ENCODE measurements at places on chromosomes 4 and X.

DNA sequence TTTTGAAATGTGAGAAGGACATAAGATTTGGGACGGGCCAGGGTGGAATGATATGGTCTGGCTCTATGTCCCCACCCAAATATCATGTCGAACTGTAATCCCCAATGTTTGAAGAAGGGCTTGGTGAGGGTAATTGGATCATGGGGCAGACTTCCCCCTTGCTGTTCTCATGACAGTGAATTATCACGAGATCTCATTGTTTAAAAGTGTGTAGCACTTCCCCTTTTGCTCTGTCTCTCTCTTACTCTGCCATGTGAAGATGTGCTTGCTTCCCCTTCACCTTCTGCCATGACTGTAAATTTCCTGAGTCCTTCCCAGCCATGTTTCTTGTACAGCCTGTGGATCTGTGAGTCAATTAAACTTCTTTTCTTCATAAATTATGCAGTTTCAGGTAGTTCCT lies 17.5 kb downstream of the MTMR8 start:
- DNase-seq, result no peak

- DNase-seq, result no peak
Measured at GRCh38 chr4:1648962-1649361, 35.2 kb downstream of the FAM53A start.

DNA sequence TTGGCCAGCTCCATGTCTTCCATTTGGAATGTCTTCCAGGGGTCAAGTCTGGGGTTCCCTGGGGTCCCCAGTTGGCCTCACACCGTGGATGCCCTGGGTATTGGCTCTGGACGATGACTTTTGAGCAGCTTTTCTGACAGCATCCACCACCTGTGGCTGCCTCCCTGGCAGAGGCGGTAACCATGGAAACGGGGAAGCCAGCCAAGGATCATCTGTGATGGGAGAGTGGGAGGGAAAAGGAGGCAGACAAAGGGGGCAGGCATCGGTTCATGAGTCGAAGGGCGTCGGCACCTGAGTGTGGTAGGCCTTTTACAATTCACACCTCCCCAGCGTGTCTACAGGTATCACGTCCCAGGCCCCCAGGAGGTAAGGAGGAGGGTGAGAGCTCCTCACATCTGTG lies 152.2 kb downstream of the ASMT start:
- DNase-seq, result no peak

GRCh38 chr4:112029771-112030171 lies 115.5 kb upstream of the FAM241A start:
- no peak for DNase-seq

DNA sequence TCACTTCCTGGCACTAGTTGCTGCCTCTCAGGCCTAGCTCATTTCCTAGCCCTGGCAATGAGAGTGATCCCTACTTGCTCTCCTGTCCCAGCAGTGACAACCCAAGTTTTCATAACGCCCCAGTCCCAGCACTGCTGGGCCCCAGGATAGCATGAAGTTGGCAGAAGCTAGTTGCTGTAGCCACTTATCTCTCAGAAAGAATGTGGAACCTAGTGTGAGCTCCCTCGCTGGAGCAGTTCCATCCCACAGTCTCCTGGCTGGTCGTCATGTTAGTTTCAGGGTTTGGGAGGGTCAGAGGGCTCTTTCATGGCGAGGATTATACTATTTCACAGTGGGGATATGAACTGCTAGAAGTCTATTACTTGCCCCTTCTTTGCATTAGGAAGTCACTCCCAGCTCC lies 5.1 kb downstream of the PF4 start:
- no peak for DNase-seq

- no peak for DNase-seq
Measured at GRCh38 chr4:160505724-160506123, 1402.8 kb downstream of the RAPGEF2 start.

GRCh38 chrX:46628460-46629371 lies 55.2 kb downstream of the CHST7 start:
- DNase-seq, result no peak

DNA sequence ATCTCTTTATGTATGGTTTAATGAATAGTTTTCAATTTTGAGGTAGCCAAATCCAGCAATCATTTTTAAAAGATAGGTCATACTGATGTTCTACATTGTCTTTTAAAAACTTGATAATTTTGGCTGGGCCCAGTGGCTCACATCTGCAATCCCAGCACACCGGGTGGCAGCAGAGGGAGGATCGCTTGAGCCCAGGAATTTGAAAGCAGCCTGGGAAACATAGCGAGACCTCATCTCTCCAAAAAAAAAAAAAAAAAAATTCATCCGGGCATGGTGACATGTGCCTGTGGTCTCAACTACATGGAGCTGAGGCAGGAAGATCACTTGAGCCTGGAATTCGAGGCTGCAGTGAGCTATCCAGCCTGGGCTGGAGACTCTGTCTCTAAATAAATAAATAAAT lies 419.8 kb downstream of the GALNTL6 start:
- no peak for DNase-seq

DNA sequence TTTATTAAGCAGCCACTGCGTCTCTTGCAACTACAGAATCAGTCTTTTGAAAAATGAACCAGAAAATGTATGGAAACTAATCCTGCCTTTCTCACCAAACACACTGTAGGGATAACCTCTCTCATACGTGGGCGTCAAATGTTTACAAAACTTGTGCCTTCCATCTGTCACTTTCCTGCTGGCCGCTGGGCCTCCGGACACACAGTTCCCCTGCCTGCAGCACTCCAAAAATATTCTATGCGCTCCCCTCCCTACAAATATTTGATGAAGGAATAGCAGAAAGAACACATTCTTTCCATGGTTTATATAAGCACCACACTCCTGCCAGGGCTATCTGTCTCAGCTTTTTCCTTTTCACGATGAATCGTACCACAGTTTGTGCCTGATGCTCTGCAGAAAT lies 14.9 kb upstream of the CYTL1 start:
- DNase-seq, result no peak

GRCh38 chr4:118410138-118410537 lies 57.3 kb upstream of the PRSS12 start:
- DNase-seq, result no peak

DNA sequence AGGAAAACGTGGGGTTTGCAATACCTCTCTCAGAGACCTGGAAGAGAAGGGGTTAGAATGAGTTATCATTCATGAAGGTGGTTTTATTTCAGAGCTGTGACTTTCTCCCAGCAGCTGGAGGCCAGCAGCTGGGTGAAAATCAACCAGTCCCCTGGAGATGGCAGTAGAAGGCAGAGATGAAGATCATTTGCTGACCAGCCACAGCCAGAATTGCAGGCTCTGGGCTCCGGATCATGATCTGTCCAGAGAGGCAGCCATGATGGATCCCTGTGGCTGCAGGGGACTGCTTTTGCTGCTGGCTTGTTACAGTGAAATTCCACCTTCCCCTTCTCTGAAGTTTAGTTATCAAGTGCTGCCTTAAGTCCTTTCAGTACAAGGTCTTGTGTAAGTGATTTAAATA lies 46.9 kb upstream of the TAB3 start:
- no peak for DNase-seq

GRCh38 chrX:39911278-39911897 lies 186.4 kb downstream of the BCOR start:
- no peak for DNase-seq

DNA sequence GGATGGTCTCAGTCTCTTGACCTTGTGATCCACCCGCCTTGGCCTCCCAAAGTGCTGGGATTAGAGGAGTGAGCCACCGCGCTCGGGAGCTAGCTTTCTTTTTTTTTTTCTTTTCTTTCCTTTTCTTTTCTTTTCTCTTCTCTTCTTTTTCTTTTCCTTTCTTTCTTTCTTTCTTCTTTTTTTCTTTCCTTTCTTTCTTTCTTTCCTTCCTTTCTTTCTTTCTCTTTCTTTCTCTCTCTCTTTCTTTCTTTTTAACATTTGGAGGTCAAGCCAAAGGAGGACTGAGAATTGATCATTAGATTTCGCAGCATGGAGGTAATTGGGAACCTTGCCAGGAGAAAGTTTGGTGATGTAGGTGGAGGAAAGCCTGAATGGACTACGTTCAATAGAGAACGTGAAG lies 67.4 kb downstream of the LARP7 start:
- DNase-seq, result no peak

- DNase-seq, result no peak
Measured at GRCh38 chr4:7388627-7389026, 46.1 kb downstream of the PSAPL1 start.

GRCh38 chr4:15400981-15401671 lies 26.7 kb upstream of the C1QTNF7 start:
- no peak for DNase-seq

GRCh38 chr4:139886798-139887197 lies 221.2 kb downstream of the MGST2 start:
- no peak for DNase-seq

DNA sequence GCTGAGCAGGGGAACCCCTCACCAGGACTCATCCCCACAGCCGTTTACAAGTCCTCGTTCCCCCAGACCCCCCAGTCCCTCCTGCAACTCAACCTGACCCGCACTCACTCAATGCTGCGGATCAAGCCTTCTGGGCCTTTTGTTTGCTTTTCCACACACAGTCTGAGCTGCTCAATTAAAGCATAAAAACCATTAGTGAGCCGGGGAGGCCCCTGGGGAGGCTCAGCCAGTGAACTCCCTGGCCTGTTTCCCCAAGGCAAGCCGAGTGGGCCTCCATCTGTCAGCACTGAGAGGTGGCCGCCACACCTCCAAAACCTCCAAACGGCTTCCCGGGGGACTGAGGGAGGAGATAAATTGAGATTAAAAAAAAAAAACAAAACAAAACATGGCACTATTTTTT lies 158.5 kb downstream of the SHOX start:
- DNase-seq, result no peak

GRCh38 chr4:168045354-168045753 lies 47.0 kb upstream of the ANXA10 start:
- DNase-seq, result no peak

DNA sequence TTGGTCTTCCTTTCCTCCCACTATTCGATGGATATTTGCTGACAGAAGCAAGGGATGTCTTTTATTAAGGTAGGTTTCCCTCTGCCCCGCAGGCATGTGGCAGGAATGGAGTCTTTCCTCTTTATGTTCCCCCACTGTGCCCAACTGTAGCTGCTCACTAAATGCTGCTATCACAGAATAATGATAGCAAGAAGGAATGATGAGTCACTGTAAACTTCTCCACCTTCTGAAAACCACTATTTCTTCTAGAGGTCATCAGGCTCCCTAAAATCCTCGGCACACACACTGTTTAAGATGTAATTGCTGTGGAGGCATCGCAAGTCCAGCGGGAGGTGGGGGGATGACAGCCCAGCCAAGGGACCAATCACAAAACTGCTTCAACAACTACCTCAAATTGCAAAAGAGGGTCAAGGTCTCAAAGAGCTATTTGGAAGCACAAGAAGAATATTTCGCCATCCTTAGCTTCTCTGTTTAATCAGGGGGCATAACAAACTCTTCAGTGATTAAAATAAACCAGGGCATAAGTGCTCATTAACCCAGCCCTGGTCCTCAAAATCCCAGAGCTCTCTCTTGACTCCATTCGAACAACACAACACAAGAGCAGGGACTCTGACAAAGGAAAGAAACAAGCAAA lies 13.9 kb downstream of the QDPR start:
- DNase-seq, result no peak

GRCh38 chr4:37661772-37662171 lies 24.4 kb downstream of the RELL1 start:
- no peak for DNase-seq

DNA sequence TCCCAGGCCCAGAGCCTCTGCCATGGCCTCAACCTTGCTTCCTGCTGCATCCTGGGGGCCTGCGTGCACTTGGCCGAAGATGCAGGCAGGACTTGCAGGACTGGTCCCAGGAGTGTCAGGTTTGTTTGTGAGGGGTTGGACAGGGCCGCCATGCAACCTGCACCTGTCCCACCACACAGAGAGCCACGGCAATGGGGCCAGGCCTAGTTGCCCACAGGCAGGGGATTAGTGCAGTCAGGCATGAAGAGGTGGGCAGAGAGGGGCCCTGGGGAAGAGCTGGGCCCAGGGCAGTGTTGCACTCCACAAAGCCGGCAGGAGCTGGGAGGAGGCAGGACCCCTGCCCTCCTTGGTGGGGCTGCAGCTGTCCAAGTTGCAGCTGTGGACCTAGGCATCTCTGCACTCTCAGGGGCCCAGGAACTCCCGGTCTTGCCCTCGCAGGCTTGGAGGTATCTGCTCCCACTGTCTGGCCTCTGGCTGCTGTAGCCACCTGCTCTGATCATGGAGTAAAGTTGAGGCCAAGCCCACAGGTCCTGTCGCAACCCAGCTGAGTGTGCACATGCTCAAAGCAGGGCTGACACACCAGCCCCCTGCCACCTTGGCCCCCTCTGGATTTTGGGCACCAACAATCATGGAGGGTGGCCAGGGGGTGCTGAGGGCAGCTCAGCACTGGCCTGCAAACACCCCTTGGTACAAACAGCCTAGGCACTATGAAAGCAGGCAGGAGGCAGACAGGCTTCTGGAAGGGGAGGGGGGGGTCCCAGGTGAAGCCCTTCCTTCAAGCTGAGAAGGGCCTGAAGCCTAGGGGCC lies 190.4 kb upstream of the PCDH10 start:
- DNase-seq, result no peak

- DNase-seq, result no peak
Measured at GRCh38 chr4:41069838-41070237, 144.5 kb downstream of the APBB2 start.

DNA sequence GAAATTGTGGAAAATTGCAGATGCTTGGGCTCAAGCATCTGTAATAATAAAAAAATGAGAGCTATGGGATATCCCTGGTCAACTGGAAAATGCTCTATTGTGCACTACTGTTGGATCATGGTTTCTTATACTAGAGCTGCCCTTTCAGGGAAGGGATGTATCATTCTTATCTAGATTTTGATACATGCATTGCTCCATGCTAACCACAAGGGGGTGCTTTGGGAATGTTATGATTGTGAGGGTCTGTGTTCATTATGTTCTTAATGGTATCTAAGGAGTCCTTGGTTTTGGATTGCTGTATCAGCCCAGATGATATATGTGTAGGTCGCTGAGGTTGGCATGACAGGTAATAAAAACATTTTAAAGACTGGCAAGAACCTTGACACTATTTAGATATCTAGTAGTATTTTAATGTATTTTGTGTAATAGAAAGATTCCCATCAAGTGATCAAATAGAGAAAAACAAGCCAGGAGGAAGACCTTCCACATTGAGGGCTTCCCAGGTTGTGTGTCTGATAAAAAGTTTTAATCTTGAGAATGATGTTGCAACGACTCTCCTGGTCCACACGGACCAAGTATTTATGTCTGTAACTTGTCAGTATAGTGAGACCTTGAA lies 49.2 kb upstream of the TLR2 start:
- DNase-seq, result no peak

DNA sequence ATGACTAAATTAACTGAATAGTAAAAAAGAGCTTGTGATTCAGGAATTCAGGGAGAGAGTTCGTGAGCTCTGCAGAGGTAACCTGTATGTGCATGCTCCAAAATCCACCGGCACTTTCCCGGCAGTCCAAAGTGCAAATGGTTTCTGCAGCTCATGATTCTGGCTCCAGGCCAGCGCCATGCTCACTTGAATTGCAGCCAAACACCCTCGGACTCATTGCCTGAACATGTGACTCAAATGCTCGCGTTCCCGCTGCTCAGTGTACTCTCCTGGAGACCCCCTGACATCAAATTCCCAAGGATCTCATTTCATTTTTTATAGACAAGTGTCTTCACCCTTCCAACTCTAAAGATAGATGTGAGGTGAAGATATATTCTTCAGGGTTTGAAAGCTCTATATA lies 44.1 kb upstream of the SH3RF1 start:
- DNase-seq, result no peak

GRCh38 chr4:23401572-23401971 lies 488.3 kb downstream of the PPARGC1A start:
- no peak for DNase-seq

- DNase-seq, result no peak
Measured at GRCh38 chr4:182219411-182220056, 23.7 kb upstream of the TENM3 start.

- DNase-seq, result no peak
Measured at GRCh38 chrX:153669901-153670731, 3.5 kb downstream of the PNCK start.
